Caki2 (cell line): ENCODE measurements at places on chromosomes 3 and 15.

GRCh38 chr15:66066481-66066880, 187.1 kb downstream of the MEGF11 start:
- no peak for DNase-seq

DNA sequence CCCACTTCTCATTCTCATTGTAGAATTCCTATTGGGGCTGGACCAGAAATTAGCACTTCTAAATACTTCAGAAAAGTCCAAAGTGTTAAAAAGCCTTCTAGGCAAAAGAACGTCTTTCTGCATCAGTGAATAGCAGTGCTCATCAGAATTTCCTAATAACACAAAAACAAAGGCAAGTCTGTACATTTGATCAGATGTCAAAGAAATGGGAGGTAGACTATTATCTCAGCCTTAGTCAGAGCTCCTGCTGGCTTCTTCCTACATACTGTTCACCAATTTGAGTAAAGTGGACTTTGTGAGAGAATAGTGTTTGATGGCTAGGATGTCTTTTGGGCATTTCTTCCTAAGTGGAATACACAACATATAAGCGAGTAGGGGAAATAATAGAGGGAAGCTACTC, 48.7 kb downstream of the FOXB1 start:
- no peak for DNase-seq

GRCh38 chr15:77773903-77774302, 141.2 kb upstream of the LINGO1 start:
- no peak for DNase-seq

GRCh38 chr3:54564374-54564925, 363.4 kb downstream of the LRTM1 start:
- DNase-seq: no peak

- no peak for DNase-seq
Observed at GRCh38 chr15:88090481-88091011, 166.0 kb downstream of the NTRK3 start.

- no peak for DNase-seq
Observed at GRCh38 chr3:44105571-44105970, 136.1 kb upstream of the TOPAZ1 start.

- peak; percentile 42 for DNase-seq
Observed at GRCh38 chr3:62665627-62666437, 209.4 kb downstream of the CADPS start.

- no peak for DNase-seq
Observed at GRCh38 chr15:73568564-73569280, 64.5 kb downstream of the NPTN start.

GRCh38 chr3:57805266-57805665, 49.2 kb downstream of the SLMAP start:
- DNase-seq: no peak

- no peak for DNase-seq
Observed at GRCh38 chr15:48416301-48416700, 85.1 kb downstream of the DUT start.

- peak; percentile 72 for DNase-seq
Observed at GRCh38 chr3:61664105-61664482, 102.7 kb downstream of the PTPRG start.

GRCh38 chr3:107392549-107393165, 15.4 kb downstream of the CCDC54 start:
- DNase-seq: no peak

GRCh38 chr3:40827942-40828688, 303.4 kb downstream of the ZNF621 start:
- DNase-seq: peak; percentile 47

DNA sequence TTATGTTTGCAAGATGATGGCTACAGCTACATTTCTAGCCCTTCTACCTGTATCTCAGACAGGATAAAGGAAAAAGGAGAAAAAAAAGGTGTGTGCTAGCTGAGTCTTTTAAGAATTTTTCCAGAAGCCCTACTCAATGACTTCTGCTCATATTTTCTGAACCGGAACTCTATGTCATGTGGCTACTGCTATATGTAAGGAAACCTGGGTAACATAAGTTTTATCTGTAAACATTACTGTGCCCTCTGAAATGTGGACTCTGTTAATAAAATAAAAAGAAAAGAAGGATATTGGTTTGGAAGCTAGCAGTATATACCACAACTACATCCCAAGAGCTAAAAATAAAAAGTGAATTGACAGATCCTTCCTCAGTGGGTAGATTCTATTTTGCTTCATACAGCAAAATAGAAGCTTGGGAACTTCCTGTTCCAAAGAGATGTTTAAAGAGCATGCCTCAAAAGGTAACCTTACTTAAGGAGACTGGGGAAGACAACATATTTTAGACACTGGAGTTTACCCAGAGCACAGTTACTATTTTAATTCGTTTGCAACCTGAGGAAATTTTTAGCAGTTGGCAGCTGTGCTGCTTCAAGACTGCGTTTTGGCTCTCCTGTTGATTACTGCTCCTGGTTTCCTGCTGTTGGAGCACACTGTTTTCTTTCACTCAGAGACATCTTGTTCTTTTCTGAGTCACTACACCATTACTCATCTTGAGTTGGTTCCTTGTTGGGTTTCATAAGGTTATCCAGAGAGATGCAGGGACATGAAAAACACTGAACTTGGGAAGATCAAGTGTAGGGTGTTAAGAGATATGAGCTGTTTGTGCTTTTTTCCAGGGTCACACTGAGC, 280.7 kb downstream of the NFKBIZ start:
- peak; percentile 45 for DNase-seq

GRCh38 chr15:44596511-44597010, 59.6 kb downstream of the EIF3J start:
- no peak for DNase-seq

- DNase-seq: no peak
Observed at GRCh38 chr3:122606330-122606729, 28.9 kb downstream of the PARP15 start.

GRCh38 chr3:116118475-116119169, 326.7 kb downstream of the LSAMP start:
- no peak for DNase-seq

- no peak for DNase-seq
Observed at GRCh38 chr3:114525278-114525677, 231.4 kb downstream of the TIGIT start.

DNA sequence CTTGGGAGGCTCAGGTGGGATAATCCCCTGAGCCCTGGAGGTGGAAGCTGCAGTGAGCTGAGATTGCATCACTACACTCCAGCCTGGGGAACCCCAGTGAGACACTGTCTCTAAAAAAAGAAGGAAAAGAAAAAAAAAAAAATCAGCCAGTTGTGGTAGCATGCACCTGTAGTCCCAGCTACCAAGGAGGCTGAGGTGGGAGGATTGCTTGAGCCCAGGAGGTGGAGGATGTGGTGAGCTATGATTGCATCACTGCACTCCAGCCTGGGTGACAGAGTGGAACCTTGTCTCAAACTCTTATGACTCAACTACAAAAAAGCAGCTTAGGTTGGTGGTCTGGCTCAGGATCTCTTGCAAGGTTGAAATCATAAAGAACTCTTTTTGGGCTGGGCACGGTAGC, 19.3 kb upstream of the GPX1 start:
- no peak for DNase-seq
